Stimulated activated CD8-positive, alpha-beta memory T cell treated with anti-CD3 and anti-CD28 coated beads, Interleukin-4, amount 100 ng/mL, for 4 hours (primary cell): ENCODE measurements at places on chromosomes 5 and 9.

GRCh38 chr5:127602481-127602880, 46.4 kb upstream of the CTXN3 start:
- DNase-seq = no peak

DNA sequence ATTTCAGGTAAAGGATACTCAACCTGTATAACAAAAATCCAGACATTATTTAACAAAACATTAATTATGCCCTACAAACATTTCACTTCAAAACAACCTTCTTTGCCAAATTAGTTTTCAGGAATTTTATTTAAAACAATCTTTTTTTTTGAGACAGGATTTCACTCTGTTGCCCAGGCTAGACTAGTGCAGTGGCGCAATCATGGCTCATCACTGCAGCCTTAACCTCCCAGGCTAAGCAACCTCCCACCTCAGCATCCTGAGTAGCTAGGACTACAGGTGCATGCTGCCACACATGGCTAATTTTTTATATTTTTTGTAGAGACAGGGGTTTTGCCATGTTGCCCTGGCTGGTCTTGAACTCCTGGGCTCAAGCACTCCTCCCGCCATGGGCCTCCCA, 3.9 kb downstream of the FNIP1 start:
- no peak for DNase-seq

DNA sequence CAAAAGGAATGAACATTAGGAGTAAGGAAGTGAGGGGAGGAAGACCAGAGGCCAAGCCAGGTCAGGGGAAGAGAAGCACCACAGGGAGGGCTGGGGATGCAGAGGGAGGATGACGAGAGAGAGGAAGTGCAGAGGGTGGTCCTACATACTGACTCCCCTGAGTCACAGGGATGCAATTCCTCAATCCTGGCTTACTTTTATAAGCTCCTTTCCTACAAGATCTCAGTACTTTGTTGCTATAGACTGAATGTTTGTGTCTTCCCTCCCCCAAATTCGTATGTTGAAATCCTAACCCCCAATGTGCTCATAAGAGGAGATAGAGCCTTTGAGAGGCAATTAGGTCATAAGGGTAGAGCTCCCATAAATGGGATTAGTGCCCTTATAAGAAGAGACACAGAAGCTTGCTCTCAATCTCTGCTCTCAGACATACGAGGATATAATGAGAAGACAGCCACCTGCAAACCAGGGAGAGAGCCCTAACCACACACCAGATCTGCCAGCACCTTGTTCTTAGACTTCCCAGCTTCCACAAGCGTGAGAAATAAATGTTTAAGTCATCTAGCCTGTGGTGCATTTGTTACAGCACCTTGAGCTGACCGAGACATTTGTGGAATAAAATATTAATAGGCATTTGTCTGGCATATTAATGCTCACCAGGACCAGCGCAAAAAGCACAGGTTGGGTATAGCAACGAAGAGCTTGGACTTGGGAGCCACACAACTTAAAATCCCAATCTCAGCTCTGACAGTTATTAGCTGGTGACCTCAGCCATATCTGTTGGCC, 33.4 kb downstream of the GCNT4 start:
- no peak for DNase-seq

- no peak for DNase-seq
Observed at GRCh38 chr5:159642379-159642778, 273.9 kb upstream of the ADRA1B start.

DNA sequence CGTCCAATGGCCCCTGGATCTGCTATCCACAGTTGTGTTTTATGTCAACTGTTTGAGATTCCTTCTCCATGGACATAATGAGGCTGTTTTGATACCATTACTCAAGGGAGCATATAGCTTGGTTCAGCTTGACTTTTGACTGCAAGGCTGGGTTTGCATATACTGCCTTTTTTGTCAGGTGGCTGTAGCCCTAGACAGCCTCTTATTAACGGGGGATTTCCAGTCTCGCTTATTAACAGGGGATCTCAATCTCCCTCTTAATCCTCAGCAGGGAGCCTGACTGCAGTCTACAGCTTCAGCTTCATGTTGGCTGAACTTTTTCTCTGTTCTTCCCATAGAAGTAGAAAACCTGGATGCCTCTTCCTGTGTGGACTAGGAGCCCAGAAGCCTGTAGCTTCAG, 73.7 kb upstream of the TNC start:
- no peak for DNase-seq

DNA sequence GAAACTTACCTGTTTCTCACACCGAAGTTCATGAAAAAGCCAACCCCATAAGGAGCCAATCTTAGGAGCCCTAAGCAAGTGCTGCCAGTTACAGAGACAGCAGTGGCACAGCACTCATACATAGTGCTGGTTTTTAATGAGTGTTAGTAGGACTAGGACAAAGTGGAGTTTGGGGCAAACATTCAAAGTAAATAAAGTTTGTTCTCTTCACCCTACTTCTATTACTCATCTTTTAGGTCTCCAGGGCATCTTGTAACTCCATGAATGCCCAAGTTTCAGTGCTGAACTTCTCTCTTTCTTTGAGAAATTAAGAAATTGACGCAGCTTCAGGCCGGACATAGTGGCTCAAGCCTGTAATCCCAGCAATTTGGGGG, 584.7 kb downstream of the EBF1 start:
- no peak for DNase-seq

GRCh38 chr5:14109041-14109747, 33.9 kb upstream of the TRIO start:
- no peak for DNase-seq

DNA sequence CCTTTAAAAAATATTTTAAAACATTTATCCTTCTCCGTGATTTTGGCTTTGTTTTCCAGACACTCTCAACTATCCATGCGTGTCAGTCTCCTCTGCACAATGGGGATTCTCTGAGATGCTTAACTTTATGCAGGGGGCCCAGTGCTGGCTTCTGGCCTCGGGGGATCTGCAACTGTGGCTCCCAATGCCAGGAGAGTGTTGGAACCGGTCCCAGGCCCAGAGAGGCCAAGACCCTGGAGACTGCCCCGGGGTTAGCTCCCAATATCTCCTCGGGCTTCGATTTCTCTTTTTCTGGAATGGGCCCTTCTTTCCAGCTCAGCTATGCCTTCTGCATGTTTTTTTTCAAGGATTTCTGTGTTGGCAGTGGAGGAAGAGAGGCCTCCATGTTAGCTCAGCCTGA, 20.1 kb upstream of the SARDH start:
- DNase-seq = no peak

DNA sequence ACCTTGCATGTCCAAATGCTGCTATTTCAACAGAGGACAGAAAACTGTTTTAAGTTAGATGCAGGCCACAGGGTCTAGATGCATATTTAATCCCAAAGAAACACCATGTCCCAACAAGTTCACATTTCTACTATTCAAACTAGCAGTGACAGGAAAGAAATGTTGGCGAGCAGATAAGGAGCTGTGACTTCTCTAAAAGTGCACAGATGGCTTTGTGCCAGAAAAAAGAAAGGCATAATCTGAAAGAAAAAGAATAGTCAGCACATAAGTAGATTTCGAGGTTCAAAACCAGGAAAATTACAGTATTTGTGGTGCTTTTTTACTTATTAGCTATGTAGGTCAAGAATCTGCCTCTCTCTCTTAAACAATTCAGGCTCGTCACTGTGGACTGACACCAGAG, 178.3 kb downstream of the DNAH5 start:
- DNase-seq = no peak

DNA sequence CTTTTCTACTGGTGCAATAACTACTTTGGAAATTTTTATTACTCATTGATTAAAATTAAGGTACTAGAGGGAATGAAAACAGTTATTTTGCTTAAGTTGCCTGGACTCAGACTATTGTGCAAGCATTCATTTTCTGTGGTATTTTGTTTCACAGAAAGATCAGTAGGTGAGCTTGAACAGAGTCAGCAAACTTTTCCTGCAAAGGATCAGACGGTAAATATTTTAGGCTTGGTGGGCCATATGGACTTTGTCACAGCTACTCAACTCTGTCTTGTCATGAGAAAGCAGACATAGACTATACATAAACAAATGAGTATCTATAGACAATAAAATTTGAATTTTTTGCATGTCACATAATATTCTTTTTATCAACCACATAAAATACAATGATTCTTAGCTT, 1036.4 kb downstream of the NR2F1-AS1 start:
- no peak for DNase-seq

DNA sequence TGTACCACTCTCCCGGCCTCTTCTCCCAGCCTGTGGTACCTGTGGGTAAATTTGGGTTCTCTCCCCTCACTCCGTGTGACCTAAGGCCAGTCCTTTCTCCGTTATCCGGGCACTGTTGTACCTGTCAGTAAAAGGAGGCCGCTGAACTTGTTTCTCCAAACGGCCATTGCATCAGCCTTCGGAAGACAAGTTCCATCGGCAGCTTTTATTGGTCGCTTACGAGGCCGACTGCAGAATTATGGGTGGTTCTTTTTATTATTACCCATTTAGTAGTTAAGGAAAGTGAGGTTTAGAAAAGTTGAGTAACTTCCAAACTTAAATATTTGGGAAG, 558 bp downstream of the GRPEL2 start:
- no peak for DNase-seq

DNA sequence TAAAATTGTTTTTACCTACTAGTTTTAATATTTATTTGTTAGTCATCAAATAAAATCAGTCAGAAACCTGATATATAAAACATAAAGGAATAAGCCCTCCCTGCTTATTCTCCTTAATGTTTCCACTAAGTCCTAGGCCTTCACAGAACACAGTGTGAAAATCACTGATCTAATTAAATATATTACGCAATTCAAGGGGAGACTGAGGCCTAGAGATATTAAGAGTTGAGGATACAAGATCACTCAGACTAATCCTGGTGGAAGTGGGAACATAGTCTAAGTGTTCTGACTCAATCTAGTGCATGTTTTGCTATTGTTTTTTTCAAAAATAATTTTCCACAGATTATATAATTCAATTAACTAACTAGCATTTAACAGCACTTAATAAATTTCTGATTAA, 401.1 kb downstream of the SLCO4C1 start:
- DNase-seq = no peak

GRCh38 chr9:87840134-87840533, 42.5 kb upstream of the SPATA31E1 start:
- DNase-seq = no peak

GRCh38 chr9:14315875-14316601, 2.1 kb upstream of the NFIB start:
- no peak for DNase-seq

DNA sequence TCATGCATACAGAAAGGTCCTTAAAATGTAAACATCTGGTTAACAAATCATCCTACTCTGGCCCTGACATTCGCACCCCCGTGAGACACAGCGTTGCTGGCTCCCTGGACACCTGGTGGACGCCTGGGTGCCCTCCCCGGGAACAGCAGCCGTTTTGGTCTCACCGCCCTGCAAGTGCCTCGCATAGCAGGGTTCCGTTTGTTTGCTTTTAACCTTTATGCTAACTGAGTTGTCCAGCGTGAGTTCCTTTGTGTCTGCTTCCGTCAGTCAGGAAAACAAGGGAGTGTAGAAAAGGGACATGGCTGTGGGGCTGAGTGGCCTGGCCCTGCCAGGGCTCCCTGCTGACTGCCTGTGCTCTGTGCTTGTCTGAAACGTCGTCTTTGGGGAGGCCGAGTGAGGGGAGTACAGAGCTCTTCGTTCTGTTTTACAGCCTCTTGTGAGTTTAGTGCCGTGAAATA, 91.8 kb upstream of the CACNA1B start:
- no peak for DNase-seq

DNA sequence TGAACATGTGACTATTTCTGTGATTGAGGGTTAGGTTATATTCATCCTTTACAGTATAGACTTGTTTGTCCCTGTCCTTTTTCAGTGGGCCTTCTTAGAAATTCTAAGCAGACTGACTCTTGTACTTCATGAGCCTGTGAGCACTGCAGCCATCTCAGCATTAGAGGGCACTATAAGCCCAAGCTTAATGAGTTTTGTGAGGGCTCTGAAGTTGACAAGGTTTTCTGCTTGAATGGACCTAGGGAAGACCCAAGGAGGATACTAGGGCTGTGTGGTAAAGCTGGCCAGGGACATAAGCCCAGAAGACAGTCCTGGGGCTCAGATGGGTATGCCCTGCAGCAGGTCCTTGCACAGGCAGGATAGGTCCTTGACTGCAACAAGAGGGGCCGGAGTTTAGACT, 126.5 kb downstream of the MRPS30 start:
- no peak for DNase-seq

DNA sequence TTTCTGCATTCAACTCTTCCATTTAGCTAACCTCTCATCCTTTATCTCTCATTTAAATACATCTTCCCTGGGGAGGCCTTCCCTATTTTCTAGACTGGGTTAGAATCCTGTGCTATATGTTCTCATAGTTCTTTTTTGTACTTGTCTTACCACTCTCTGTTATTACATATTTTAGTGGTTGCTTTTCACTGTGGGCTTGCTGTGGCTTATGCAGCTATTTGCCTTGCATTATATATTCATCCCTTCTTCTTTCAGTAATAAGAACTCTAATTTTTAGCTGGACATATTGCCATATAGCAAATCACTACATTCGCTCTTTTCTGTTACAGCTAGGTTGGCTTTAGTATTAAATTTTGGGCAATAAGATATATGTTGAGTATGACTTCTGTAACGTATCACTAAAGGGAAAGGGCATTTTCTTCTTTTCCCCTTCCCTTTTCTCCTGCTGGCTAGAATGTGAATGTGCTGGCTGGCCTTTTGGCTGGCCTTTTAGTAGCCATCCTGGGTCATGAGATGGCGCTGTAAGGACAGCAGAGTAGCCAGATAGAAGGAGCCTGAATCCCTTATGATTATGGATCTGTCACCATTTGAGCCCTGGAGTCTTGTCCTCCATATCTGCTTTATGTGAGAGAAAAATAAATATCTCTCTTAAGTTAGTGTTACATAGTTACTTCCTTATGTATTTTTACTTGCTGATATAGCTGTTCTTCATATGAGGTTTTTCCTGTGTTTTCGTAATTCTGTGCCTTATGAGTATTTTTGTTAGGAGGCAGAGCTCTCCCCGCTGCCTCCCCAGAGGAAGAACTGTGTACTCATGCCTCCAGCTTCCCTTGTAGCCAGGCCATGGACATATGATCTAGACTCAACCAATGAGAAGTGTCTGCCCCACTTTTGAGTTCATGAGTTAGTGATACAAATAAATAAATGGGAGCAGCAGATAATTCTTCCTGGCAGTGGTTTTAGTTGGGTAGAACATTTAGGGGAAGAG, 65.8 kb downstream of the NDUFAF2 start:
- no peak for DNase-seq

DNA sequence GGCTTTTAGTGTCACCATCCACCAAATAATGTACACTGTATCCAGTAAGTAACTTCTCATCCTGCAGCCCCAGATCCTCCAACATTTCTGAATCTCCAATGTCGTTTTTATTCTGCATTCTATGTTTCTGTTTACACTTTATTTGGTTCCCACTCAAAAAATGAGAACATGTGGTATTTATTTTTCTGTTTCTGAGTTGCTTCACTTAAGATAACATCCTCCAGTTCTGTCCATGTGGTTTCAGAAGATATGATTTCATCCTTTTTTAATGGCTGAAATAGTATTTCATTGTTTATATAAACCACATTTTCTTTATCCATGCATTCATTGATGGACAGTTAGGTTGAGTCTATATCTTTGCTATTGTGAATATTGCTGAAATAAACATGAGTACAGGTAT, 677.3 kb upstream of the FTMT start:
- DNase-seq = no peak

GRCh38 chr5:131997727-131998117, 13.7 kb downstream of the ACSL6 start:
- DNase-seq = no peak
